A549 treated with ZK216348 at 1 μM for 4 hours (cell line): ENCODE measurements at places on chromosomes 6 and 20. TPM values are rescaled to one million over a fixed set of nuclear protein-coding genes. Genes with fewer than 3 reads are reported as not detected.

SNAP91 gene
- total RNA-seq: 0.12 to 0.49 TPM (median 0.24 TPM) in 5 replicates

HLA-DOA gene
- total RNA-seq: not detected in 5 replicates

PPP1R3G gene
- 1.2 to 2.2 TPM (median 1.6 TPM) in 5 replicates for total RNA-seq

BCAS1 gene
- total RNA-seq: 0.39 to 1.0 TPM (median 0.53 TPM) in 5 replicates

GSTA2 gene
- total RNA-seq: 0.21 to 0.24 TPM in 2 of 5 replicates, not detected in the others

RPS6KA2 gene
- total RNA-seq: 0.11 to 0.32 TPM (median 0.20 TPM) in 5 replicates

LIN28B gene
- 0.81 to 1.8 TPM (median 1.6 TPM) in 5 replicates for total RNA-seq

FAM162B gene
- total RNA-seq: not detected in 5 replicates

BMP7 gene
- 0.13 to 0.78 TPM (median 0.55 TPM) in 5 replicates for total RNA-seq

GNRH2 gene
- 0.36 to 0.47 TPM in 2 of 5 replicates, not detected in the others for total RNA-seq

POU3F2 gene
- total RNA-seq: 0.06 TPM in 1 of 5 replicates, not detected in the others

TNF gene
- 0.08 TPM in 1 of 5 replicates, not detected in the others for total RNA-seq

PTCHD4 gene
- 0.06 to 0.11 TPM (median 0.09 TPM) in 3 of 5 replicates, not detected in the others for total RNA-seq

LAMA2 gene
- total RNA-seq: 0.26 to 1.4 TPM (median 0.62 TPM) in 5 replicates

NKX2-2 gene
- total RNA-seq: not detected in 5 replicates

RRAGD gene
- total RNA-seq: 2.9 to 5.6 TPM (median 3.7 TPM) in 5 replicates

C6orf89 gene
- total RNA-seq: 13.1 to 18.6 TPM (median 17.6 TPM) in 5 replicates

RIPOR2 gene
- 0.13 to 0.31 TPM (median 0.25 TPM) in 5 replicates for total RNA-seq

CENPW gene
- total RNA-seq: 36.2 to 41.1 TPM (median 40.5 TPM) in 5 replicates

LRRC73 gene
- 0.66 to 1.2 TPM (median 1.1 TPM) in 5 replicates for total RNA-seq

TRIM40 gene
- total RNA-seq: not detected in 5 replicates

VSX1 gene
- total RNA-seq: 0.89 to 1.2 TPM (median 1.0 TPM) in 5 replicates

ULBP2 gene
- total RNA-seq: 3.3 to 4.3 TPM (median 3.9 TPM) in 5 replicates

FHL5 gene
- total RNA-seq: not detected in 5 replicates

SLC22A7 gene
- total RNA-seq: not detected in 5 replicates

OTOR gene
- not detected in 5 replicates for total RNA-seq

ZGPAT gene
- total RNA-seq: 17.8 to 32.7 TPM (median 28.5 TPM) in 5 replicates

APOM gene
- 2.2 to 3.7 TPM (median 3.5 TPM) in 5 replicates for total RNA-seq

CDKN1A gene
- 189 to 281 TPM (median 252 TPM) in 5 replicates for total RNA-seq

HLA-DMA gene
- 2.7 to 3.6 TPM (median 3.2 TPM) in 5 replicates for total RNA-seq

BTN1A1 gene
- not detected in 5 replicates for total RNA-seq

HMGN3 gene
- 54.6 to 90.6 TPM (median 56.8 TPM) in 5 replicates for total RNA-seq

SDCBP2 gene
- 0.81 to 1.6 TPM (median 1.4 TPM) in 5 replicates for total RNA-seq

ANKRD66 gene
- total RNA-seq: not detected in 5 replicates

GRM1 gene
- total RNA-seq: 0.02 to 0.11 TPM in 2 of 5 replicates, not detected in the others

LBP gene
- 0.72 to 1.5 TPM (median 1.3 TPM) in 5 replicates for total RNA-seq

CCDC170 gene
- 0.06 to 0.11 TPM in 2 of 5 replicates, not detected in the others for total RNA-seq

PDSS2 gene
- 4.4 to 7.2 TPM (median 6.4 TPM) in 5 replicates for total RNA-seq

SMLR1 gene
- not detected in 5 replicates for total RNA-seq

ASIP gene
- not detected in 5 replicates for total RNA-seq

TINAG gene
- not detected in 5 replicates for total RNA-seq

BTN3A1 gene
- total RNA-seq: 2.6 to 3.8 TPM (median 3.0 TPM) in 5 replicates

LRRC1 gene
- total RNA-seq: 4.6 to 7.0 TPM (median 5.9 TPM) in 5 replicates

ERVFRD-1 gene
- not detected in 5 replicates for total RNA-seq

MUCL3 gene
- 0.08 to 0.17 TPM (median 0.10 TPM) in 5 replicates for total RNA-seq

UST gene
- 2.5 to 5.0 TPM (median 3.3 TPM) in 5 replicates for total RNA-seq

SLC18B1 gene
- total RNA-seq: 4.1 to 6.7 TPM (median 4.5 TPM) in 5 replicates

NOTCH4 gene
- total RNA-seq: 0.42 to 0.88 TPM (median 0.63 TPM) in 5 replicates

HCK gene
- total RNA-seq: 0.07 to 0.14 TPM in 2 of 5 replicates, not detected in the others

ZNF831 gene
- total RNA-seq: not detected in 5 replicates

FRMD1 gene
- 0.22 TPM in 1 of 5 replicates, not detected in the others for total RNA-seq

SLC12A5 gene
- total RNA-seq: 12.2 to 17.7 TPM (median 14.1 TPM) in 5 replicates

GGT7 gene
- total RNA-seq: 4.8 to 9.1 TPM (median 7.1 TPM) in 5 replicates

ADGB gene
- not detected in 5 replicates for total RNA-seq

BPIFB4 gene
- total RNA-seq: not detected in 5 replicates

TBXT gene
- total RNA-seq: not detected in 5 replicates

FYN gene
- 4.2 to 7.4 TPM (median 5.0 TPM) in 5 replicates for total RNA-seq
